ENCODE measurements at places on chromosomes 3 and 15.
A peak's percentile ranks its signal among the peaks of the same experiment; 100 is the strongest.

- no peak for DNase-seq
Measured at GRCh38 chr3:169955406-169955805, 11.2 kb upstream of the SEC62 start.

DNA sequence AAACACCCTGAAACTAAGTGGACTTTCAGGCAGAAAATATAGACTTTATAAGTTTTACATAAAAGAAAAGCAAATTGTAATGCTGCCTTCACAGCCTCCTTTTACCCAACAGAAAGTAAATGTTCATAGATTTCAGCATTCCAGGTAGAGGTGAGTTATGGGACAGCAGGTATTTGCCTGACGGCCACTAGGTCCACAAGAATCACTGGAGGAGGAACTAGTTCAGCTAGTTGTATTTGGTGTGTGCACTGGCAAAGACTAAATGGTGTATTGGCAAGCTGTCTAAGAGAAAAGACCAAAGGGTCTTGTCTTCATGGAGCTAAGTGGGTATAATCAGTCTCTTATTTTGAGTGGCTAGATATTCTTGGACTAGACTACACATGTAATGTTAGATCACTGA, 34.2 kb downstream of the ZNF654 start:
- DNase-seq: no peak

GRCh38 chr3:90091549-90091948, 984.1 kb downstream of the EPHA3 start:
- DNase-seq: no peak

DNA sequence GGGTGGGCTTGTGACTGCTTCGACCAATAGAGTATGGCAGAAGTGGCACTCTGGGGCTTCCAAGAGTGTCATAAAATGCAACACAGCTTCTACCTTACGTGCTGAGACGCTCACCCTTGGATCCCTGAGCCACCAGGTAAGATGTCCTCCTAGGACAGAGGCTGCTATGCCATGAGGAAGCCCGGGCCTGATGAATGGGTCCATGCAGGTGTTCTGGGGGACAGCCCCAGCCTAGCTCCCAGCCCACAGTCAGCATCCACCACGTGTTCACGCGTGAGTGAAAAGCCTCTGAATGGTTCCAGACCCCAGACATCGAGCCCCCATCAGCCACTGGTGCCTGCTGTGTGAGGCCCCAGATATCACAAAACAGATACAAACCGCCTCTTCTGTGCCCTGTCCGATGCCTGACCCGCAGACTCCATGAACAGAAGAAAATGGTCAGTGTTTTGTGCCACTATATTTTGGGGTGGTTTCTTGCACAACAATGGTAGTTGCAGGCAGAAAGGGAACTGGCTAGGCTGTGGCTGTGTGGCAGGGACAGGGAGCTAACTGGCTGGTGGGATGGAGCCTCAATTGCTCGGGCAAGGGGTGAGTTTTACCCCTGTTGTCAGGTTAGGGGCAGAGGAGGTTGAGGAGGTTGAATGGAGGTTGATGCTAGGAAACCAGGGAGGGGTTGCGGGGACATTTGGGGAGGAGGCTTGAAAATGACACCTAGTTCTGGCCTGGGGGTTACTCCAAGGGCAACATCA, 92.2 kb downstream of the LINGO1 start:
- DNase-seq: no peak

GRCh38 chr15:91793771-91794170, 59.7 kb upstream of the SLCO3A1 start:
- no peak for DNase-seq

- DNase-seq: no peak
Measured at GRCh38 chr3:64319391-64319790, 94.1 kb upstream of the PRICKLE2 start.

DNA sequence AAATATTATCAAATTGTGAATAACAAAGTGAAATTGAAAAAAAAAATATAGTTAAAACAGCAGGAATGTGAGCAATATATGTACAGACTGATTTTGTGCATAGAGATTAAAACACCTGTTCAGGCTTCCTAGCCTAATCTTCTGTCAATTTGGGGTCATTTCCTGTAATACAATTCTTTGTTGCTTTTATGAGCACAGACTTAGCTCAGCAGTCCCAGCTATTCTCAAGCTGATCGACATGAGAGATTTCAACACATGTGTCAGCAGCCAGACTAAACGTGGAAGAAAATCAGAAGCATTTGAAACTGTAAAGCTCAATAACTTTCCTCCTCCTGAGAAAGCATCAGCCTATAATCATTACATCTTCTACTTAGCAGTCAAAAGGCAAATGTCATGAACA, 1.6 kb upstream of the FHIT start:
- DNase-seq: no peak

DNA sequence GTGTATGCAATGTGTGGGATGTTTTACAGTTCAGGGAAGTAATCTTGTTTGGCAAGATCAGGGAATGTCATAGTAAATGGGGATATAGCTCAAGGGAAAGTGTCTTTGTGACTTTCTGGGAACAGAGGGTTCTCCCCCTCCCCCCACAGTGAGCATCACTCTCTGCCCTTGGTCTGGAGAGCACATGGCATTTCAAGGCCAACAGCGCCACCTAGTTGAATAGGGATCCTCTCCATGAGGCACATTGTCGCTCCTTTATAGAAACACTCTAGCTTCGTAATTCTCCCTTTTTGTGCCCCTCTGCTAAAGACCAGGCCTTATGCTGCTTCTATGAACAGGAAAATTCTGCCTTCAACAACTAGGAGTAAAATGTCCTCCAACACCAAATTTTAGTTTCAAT, 37.1 kb upstream of the ARNT2 start:
- DNase-seq: no peak

GRCh38 chr3:134387293-134387692, 13.0 kb upstream of the AMOTL2 start:
- DNase-seq: no peak

- DNase-seq: no peak
Measured at GRCh38 chr3:14842277-14842676, 23.5 kb downstream of the FGD5 start.

DNA sequence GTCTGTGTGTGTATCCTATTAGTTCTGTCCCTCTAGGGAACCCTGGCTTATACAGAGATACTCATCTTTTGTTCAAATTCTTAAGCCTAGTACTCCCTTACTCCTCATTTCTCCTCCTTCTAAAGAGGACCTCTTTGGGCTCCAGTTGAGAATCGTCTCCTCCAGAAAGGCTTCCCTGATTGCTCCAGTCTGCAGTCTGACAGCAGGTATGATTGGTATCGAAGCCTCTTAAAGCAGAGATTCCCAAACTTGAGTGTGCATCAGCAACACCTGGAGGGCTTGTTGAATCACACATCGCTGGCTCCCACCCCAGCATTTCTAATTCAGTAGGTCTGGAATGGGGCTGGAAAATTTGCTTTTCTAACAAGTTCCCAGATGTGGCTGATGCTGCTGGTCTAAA, 60.9 kb upstream of the NMNAT3 start:
- DNase-seq: no peak

DNA sequence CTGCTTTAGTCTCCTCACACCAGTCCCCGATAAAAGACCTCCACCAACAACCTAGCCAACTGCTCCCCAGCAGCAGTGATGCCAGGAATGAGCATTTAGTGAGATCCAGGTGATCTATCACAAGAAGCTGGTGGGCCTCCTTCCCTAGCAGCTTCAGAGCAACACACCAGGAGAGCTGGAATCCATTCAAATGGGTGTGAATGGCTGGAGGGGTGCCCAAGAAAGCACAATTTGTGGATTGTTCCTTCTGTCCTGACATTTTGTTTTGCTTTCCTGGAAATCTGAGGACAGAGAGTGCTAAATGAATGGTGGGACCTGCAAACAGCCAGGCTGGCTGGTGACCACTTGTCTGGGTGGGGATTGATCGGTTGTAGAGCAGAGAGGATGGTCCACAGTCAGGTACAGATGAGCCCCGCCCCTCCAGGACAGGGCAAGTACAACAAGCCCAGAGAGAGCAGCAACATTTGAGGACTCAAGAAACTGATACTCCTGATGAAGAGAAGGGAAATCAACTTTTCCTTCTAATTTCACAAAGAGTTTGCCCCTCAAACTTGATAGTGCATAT, 316.8 kb downstream of the VPS13C start:
- DNase-seq: no peak

DNA sequence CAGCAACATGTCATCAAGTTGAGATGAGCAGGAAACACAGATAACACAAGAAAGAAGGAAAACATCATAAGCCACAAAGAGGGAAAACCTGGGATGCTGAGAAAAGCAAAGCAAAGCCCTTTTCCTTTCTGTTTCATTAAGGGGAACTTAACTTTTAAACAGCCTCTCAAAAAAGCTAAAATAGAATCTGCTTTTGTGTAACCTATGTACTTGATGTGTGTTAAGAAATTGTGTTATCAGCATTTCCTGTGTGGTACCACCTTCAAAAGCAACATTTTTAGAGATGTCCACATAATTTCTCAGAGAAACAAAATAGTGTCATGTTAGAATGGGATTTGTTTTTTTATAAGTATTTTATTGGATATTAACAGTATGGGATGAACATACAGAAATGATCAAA, 206.2 kb downstream of the IL20RB start:
- DNase-seq: no peak

GRCh38 chr3:67692621-67693020, 38.2 kb upstream of the SUCLG2 start:
- DNase-seq: no peak

DNA sequence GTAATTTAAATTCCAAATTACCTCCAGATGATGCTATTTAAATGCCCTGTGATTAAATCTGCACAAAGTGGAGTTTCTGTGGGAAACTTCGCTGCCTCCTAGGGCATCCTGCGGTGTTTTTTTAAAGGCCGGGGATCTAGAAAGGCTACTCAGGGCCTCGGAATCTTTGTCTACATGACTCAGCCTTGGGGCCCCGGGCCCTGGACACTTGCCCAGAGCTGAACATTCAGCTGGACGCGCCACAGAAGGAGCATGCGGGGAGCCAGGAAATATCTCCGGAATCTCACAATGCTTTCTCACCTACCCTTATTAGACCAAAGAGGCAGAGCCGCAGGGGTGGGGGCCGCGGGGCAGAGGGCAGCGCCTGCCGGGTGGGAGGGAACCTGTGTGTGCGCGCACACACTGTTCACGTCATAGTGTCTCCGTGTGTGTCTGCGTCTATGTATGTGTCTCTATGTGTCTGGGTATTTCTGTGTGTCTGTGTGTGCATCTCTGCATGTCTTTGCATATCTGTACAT, 145.5 kb upstream of the TPM1 start:
- DNase-seq: no peak

DNA sequence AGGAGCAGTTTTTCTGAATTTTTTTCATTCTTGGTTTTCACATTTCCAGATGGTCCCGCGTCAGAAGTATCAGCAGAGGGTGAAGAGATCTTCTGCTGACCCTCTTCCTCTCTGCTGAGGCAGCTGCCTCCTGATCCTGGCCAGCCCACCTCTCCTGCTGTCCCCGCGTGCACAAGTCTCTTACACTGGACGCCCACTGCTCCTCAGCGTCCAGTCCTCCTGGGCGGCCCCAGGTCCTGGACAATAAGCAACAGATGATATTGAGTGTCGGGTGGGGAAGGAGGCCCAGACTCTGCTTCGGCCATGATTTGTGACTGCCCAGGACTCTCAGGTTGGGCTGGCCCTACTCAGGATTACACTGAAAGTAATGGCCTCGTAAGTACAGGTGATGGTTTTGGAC, 50.1 kb downstream of the KLHL25 start:
- DNase-seq: no peak

- DNase-seq: no peak
Measured at GRCh38 chr15:57767481-57767880, 61.0 kb downstream of the POLR2M start.

- DNase-seq: no peak
Measured at GRCh38 chr15:69504352-69505040, 51.9 kb downstream of the RPLP1 start.

DNA sequence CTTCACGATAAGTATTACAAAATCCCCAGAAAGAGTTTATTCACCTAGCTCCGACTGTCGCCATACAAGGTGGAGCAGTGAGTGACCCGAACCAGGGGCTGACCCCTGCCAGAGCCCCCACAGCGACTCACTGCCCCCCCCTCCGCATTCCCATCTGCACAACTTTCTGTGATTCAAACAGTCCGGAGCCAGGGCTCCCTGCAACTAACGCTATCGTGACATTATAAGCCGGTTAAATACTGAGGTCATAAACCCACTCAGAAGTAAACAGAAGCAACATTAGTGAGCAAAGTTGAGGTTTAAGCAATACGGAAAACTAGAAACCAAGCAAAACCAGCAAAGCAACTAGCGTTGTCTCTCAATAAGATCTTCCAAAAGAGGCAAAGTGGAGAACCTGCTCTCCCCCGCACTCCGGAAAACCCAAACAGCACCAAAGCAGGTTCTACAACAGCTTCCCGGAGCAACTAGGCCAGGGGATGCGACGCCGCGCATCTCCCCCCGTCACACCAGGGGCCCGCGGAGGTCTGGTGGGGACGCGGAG, 642 bp downstream of the SCAP start:
- no peak for DNase-seq

DNA sequence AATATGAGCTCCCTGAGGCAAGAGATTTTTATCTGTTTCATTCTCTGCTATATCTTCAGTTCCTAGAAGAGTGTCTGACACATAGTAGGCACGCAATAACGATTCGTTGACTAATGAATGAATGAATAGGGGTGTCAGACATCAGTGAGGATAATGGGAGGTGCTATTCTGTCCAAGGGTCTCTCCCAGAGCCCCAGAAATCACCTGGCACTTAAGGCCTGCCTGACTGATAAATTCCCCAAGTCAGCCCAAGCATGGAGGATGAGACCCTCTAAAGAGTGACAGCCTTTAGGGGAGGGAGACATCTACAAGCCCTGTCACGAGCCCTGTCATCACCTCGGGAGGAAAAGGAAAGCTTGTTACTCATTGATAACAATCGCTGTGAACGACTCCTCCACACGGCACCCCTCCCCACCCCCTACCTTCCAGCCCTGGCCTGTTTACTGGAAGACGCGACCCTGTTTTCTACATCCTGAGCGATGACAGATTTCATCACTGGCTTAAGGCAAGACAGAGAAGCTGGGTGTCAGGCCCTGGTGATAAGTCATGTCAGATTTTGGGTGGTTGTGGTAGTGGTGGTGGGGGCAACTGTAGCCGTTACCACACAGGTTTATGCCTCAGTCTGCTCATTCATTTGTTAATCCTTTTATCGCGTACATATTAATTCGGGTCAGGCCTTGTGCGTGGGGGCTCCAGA, 23.1 kb downstream of the BHLHE40 start:
- peak; percentile 75 for DNase-seq

DNA sequence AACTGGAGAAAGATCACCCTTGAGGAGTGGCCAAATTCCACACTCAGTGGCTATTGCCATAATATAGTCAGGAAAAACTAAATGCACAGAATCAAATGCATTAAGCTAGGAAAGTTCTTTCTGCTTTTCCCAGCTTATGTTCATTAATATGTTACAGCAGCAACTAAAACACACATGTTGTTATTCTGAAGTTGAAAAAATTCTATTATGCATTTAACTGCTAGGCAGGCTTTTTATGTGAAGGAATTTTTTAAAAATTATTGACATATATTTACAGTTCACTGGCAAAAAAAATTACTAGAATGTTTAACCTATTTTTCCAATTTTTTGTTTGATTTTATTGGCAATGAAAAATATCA, 135.2 kb upstream of the IL12A start:
- no peak for DNase-seq

- DNase-seq: no peak
Measured at GRCh38 chr3:29914861-29915524, 634.1 kb downstream of the RBMS3 start.

GRCh38 chr3:145767909-145768308, 393.1 kb downstream of the PLOD2 start:
- DNase-seq: no peak

Data from GF-D8 (cell line).